ENCODE measurements at places on chromosomes 5 and 9. TPM values are rescaled to one million over a fixed set of nuclear protein-coding genes. Genes with fewer than 3 reads are reported as not detected.
A peak's percentile ranks its signal among the peaks of the same experiment; 100 is the strongest.

DNA sequence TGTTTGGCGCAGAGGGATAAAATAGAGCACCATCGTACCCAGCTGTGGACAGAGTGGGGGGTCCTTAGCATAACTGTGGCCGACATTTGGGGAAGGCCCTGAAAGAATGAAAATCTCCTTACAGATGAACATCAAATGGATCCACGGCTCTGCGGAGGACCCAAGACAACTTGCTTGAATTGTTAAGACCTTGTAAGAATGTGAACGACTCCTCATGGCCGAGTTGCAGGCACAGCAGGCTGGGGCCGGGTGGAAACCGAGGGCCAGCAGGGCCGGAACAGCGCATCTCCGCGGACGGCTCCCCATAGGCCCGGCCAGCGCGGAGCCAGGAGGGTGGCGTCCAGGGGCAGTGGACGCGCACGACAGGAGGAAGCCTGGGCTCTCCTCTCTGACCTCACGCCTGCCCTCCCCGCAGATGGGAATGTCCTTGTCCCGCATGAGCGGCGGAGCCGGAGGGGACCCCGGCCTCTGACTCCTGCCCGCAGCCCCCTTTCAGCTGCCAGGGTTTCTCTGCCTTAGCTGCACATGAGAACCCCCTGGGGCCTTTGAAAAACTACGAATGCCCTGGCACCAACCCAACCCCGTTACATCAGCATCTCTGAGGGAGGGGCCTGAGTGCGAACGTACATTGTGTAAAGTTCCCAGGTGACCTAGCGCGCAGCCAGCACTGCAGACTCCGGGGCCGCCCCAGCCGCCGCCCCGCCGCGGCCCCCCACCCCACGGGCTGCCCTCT is 36.2 kb upstream of the PTCH1 start:
- DNase-seq, result peak; percentile 47

DNA sequence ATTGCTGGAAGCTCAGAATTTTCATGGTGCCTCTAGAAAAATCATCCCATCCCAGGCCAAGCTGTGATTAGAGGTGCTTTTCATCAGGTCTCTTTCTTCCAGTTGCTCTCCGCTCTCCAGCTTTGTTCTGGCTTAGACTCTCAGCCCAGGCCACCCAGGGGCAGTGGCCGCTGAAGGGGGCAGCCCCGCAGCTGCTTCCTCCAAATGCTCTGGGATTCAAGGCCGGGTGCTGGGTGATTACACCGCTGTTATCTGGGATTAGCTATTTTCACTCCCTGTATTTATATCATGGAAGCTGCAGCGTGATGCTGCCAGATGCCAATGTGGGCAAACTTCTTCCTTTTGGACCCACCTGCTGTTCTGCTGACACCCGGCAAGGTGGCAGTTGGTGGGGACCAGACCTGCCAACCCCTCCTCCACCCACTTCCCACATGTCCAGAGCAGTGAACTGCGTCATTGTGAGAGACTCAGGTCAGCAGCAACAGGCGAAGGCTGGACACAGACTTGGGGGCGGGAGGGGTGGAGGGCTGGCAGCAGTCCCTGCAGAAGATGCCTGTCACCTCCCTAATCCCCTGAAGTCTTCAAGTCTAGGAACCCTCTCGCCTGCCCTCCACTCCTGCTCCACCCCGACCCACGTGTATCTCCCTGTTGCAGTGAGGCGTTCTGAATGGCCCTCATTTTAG is 33.9 kb upstream of the NKX2-5 start:
- no peak for DNase-seq

GRCh38 chr5:142845402-142845921 is 75.3 kb downstream of the ARHGAP26 start:
- DNase-seq, result no peak

DNA sequence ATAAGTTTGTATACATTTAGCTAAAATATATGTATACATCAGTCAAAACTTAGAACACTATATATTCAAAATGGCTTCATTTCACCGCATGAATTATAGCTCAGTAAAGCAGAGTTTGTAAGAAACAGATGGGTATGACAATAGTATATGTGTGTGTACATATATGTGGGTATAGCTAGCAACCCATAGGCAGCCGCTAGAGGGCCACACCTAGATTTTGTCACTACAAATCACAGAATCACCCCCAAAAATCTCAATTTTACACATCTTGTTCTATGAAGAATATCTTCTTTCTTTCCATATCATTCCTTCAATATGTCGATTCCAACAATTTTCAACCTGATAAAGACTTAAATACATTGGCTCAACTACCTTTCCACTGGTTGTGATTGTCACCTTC is 357.8 kb upstream of the CCNG1 start:
- no peak for DNase-seq

- DNase-seq, result peak; percentile 57
Observed at GRCh38 chr5:133610489-133611356, 1.6 kb downstream of the FSTL4 start.

- peak; percentile 63 for DNase-seq
Observed at GRCh38 chr5:180784497-180785097, 18.0 kb downstream of the MGAT1 start.

- DNase-seq, result no peak
Observed at GRCh38 chr9:111728143-111728542, 66.6 kb downstream of the SHOC1 start.

DNA sequence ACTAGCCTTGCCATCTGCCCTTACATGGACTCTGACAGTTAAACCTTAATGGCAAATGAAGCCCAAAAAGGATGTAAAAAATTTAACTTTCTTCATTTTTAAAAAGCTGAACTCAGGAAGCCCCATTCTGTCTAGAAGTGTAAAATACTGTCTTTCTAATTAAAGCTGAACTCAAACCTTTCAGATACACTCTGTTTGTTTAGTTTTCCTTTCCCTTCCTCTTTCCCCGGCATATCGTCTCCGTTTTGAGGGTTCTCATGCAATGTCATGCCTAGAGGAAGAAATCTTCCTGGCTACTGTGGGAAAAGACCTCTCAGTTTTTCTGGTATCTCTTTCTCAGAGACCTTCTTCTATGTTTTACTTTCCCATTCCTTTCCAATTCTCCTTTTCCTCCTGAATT is 841.5 kb downstream of the DTWD2 start:
- no peak for DNase-seq

DNA sequence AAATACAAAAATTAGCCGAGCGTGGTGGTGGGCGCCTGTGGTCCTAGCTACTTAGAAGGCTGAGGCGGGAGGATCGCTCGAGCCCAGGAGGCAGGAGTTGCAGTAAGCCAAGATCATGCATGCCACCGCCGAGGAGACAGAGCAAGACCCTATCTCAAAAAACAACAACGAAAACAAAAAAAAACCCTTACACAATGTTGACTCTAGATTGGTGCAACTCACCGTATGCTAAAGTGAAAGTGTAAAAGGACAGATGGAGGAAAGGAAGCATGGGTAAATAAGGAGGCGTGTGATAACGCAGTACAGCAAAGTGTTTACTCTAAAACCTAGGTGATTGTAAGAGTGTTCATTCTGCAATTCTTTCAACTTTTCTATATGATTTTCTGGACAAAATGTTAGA is 15.9 kb upstream of the RUFY1 start:
- no peak for DNase-seq

- no peak for DNase-seq
Observed at GRCh38 chr9:132216861-132217619, 55.2 kb downstream of the NTNG2 start.

- no peak for DNase-seq
Observed at GRCh38 chr5:17978954-17979353, 344.7 kb downstream of the TAF11L14 start.

- DNase-seq, result no peak
Observed at GRCh38 chr9:76092572-76092971, 202.1 kb downstream of the PCSK5 start.

DNA sequence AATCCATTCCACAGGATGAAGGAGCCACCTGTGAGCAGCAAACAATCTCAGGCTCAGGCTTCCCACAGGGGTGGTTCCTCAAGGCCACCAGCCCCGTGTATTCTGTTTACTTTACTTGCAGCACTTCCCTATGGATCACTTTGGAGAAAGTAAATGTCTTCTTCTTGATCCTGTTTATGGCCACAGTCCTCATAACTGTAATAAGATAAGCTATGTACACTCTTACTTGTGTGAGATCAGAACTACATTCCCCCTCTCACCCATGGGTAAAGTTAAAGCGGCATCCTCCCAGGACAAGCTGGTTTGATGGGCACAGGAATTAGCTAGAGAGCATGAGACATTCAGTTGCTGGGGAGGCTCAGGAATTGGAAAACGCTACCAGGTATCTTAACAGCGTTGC is 86.1 kb downstream of the TMEM215 start:
- DNase-seq, result no peak

GRCh38 chr5:53942724-53943123 is 367.6 kb downstream of the ARL15 start:
- DNase-seq, result no peak

GRCh38 chr5:167626341-167627123 is 664.9 kb upstream of the WWC1 start:
- DNase-seq, result no peak

DNA sequence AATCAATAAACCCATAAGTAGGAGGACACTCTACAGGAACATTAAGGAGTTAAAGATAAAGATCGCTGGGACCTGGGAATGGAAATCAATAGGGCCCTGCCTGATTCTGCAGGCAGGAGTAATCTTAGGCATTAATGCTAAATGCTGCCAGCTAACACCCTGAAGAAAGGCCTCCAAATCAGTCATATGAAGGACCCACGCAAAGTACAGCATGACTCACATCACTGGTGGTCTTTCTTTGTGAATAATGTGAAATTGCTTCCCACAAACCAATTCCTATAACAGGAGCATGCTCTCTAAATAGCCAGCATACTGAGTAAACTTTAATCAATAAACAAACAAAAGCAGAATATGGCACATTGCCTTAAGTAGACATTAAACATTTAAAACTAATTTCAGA is 172.3 kb downstream of the SEMA5A start:
- no peak for DNase-seq

GRCh38 chr5:9455826-9456434 is 89.9 kb downstream of the SEMA5A start:
- no peak for DNase-seq

DNA sequence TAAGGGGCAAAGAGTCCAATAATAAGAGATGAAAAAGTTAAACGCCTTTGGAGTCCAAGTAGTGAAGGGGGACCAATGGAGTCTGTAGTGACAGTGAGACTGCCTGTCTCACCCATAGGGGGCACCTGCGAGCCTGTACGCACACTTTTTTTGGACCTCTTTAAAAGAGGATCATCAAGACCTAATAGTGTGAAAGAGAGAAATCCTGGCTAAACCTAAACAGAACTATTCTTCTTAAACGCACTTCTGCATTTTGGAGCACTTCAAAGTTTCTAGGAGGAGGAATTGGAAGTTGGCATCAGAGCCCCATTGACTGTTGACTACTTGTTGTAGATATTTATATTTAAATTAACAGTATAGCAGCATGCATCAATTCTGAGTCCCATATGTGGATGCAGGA is 636.1 kb upstream of the KLF4 start:
- no peak for DNase-seq

DNA sequence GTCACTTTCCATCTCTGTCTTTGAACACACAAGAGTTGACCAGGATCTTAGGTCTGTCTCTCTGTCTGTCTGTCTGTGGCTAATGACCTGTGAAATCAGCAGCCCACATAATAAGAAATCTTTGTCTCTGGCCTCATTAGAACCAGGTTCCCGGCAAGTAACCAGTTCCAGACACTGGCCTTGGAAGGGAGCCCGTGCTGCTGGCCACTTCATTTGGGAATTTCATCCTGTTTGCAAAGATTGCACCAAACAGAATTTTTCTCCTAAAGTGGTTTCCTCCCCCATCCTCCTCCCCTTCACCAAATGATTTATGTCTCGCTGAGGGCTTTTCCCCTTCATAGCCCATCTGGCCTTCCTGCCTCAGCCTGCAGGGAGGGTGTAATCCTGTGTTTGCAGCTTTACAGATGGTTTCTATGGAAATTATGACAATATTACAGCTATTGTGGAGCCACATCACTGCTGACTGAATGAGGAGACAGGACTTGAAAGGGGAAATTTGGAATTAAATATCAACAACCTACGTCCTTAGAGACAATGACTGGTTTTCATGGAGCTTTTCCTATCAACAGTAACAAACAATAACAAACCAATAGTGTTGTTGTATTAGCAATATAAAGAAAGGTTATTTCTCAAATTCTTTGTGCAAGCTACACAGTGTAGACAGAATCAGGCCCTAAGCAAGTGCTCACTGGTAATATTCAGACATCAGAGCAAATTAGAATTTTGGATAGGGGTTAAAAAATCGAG is 25.7 kb downstream of the DPYSL3 start:
- peak; percentile 25 for DNase-seq

DNA sequence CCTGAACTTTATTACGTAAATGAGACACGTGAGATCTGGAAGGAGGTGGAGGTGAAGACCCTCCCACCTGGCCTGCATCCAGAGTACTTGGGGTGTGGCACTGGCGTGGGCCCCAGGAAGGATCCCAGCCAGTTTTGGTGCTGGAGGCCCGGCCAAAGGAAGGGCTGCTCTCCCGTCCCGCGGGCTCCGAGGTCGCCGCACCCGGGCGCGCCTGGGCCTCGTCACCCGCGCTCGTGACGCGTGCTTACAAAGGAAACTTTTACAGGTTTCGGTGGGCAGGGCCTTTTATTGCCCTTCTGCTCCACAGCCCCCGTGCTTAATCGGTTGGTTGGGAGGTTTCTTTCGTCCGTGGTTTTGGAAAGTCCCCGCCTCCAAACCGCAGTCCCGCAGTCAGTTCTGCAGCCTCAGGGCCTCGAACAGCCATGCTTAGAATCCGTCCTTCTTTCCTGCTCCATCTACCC is 29.2 kb downstream of the CDKN2A start:
- no peak for DNase-seq

- no peak for DNase-seq
Observed at GRCh38 chr9:84315278-84315877, 25.2 kb downstream of the SLC28A3 start.

The COQ4 gene
- polyA plus RNA-seq, result 70.1 TPM

The SPINK13 gene
- 0.58 TPM for polyA plus RNA-seq

The KIF4B gene
- polyA plus RNA-seq, result 0.28 TPM

The MAP1B gene
- polyA plus RNA-seq, result 14.7 TPM

The WDR31 gene
- 7.2 TPM for polyA plus RNA-seq

The BNIP1 gene
- 16.8 TPM for polyA plus RNA-seq

The LCN9 gene
- not detected for polyA plus RNA-seq

The STPG3 gene
- polyA plus RNA-seq, result 1.7 TPM

The RABL6 gene
- polyA plus RNA-seq, result 63.4 TPM

The RHOBTB3 gene
- polyA plus RNA-seq, result 80.2 TPM

The ADAMTS19 gene
- 5.2 TPM for polyA plus RNA-seq

The PCDHA9 gene
- polyA plus RNA-seq, result 0.06 TPM

The LTC4S gene
- polyA plus RNA-seq, result 6.6 TPM

The PCDHA11 gene
- polyA plus RNA-seq, result 0.16 TPM

The NDST1 gene
- 58.9 TPM for polyA plus RNA-seq

The ECPAS gene
- polyA plus RNA-seq, result 73.4 TPM

The WNK2 gene
- 16.5 TPM for polyA plus RNA-seq

The SPINK6 gene
- not detected for polyA plus RNA-seq
